ENCODE measurements at places on chromosomes 12 and 14.

- peak; percentile 61 for ATAC-seq
These were observed 27.3 kb downstream of the PPTC7 start for GRCh38 chr12:110555577-110556406.

DNA sequence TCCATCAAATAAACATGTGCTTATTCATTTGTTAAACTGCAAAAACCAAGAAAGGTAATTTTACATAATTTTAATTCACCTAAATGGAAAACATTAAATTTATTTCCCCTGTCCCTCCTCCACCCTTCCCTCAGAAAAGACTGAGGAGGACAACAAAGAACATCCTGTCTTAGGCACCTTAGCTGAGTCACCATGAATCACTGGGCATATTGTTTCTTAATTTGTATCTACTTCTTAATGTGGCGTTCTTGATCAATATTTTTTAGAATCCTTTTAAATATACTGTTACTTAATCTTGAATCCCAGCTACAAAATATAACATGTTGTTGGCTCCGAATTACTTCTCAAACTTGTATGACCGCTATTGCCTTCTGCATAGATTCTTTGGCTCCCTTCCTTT is 23.5 kb downstream of the SIX6 start:
- no peak for ATAC-seq

- ATAC-seq = no peak
These were observed 77.8 kb downstream of the SLC24A4 start for GRCh38 chr14:92400579-92401444.

- ATAC-seq = no peak
These were observed 26.6 kb upstream of the NRXN3 start for GRCh38 chr14:78143489-78144145.

- no peak for ATAC-seq
These were observed 29.0 kb downstream of the ACTN1 start for GRCh38 chr14:68950111-68950510.

- no peak for ATAC-seq
These were observed 897 bp upstream of the TEX22 start for GRCh38 chr14:105397350-105397931.

DNA sequence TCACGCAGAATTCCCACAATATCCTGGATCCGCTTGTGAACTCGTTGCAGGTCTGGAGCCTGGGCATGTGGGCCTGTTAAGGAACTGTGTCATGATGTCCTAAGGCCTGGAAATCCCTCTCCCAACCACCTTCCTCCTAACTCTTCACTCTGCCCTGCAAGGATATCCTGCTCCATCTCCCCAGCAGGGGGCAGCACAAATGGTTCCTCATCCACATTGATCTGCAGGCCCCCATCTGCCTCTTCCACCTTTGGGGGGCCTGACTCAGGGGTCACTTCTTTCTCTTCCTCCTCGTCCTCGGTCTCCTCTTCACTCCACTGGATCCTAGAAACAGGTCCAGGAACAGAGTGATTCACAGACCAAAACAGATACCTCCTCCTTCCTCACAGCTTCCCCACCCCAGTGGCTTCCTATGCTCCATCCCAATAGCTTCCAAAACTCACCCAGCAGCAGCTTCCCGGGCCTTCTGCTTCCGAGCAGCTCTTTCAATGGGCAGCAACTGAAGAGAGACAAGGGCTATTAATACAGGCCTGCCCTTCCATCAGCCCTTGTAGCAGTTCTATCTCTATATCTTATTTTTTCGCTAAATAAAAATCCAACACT is 4.5 kb downstream of the NOP2 start:
- peak; percentile 50 for ATAC-seq

DNA sequence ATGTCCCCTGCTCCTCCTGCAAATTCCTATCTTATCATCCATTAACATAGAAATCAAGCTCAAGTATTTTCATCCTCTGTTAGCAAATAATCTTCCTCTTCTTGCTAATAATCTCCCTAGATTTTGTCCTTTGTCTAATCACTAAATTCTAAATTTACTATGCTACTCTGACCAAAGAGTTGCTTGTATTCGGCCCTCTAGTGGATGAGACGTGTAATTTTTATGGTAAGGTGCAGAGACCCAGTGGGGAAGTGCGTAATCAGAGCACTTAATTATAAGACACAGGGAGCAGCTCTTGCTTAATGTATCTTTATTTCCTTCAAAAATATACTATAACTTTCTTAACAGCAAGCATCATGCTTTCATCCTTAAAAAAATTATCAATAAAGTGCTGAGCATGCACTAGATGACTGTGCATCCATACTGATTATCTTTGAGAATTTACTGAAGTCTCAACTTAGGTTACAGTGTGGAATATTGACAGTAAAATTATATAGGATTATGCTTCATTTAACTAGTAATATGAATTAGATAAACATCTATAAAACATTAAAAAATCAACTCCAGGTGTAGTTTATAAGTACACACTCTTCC is 212.6 kb downstream of the SLC16A7 start:
- ATAC-seq = peak; percentile 86

DNA sequence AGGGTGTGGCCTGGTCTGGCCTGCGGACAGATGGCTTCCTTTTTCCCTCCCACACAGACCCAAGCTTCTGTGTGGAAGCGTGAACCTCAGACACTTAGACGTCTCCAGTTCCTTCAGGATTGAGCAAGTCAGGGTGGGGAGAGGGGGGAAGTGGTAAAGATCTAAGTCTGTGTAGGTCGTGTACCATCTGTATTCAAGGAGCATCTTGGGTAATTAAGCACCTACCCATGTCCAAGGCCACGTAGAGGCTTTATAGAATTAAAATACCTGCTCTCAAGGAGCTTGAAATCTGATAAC is 1.7 kb downstream of the AVIL start:
- ATAC-seq = no peak

GRCh38 chr12:12835378-12836146 is 22.4 kb downstream of the DDX47 start:
- peak; percentile 18 for ATAC-seq

GRCh38 chr12:26906704-26907103 is 31.1 kb downstream of the INTS13 start:
- no peak for ATAC-seq

- ATAC-seq = no peak
These were observed 252.6 kb downstream of the FOXN3 start for GRCh38 chr14:89164168-89165073.

- ATAC-seq = no peak
These were observed 146.1 kb upstream of the NOS1 start for GRCh38 chr12:117507548-117507947.

- no peak for ATAC-seq
These were observed 1.5 kb downstream of the TTC6 start for GRCh38 chr14:37596790-37597472.

- peak; percentile 73 for ATAC-seq
These were observed 42.1 kb downstream of the CIT start for GRCh38 chr12:119835068-119835467.

DNA sequence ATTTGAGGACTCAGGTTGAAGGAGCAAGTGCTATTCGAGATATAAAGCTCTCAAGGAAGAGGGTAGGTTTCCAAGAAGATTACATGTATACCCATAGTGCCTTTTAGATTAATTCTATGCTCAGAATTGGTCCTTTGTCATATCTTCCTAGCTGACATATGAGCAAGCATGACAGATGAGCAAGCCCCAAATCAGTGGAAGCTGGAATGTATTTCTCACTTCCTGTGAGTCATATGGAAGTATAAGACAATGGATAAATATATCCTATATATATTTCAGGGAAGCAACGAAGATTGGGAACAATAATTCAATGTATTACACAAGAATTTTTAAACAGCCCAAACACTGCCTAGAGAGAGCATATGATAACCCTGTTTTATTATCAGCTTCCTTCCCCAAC is 674.1 kb upstream of the ATXN7L3B start:
- no peak for ATAC-seq

- no peak for ATAC-seq
These were observed 155.4 kb downstream of the AACS start for GRCh38 chr12:125220404-125221273.
